ENCODE measurements at places on chromosomes 4 and X.

GRCh38 chr4:186621959-186622553 is 66.7 kb upstream of the MTNR1A start:
- no peak for DNase-seq

DNA sequence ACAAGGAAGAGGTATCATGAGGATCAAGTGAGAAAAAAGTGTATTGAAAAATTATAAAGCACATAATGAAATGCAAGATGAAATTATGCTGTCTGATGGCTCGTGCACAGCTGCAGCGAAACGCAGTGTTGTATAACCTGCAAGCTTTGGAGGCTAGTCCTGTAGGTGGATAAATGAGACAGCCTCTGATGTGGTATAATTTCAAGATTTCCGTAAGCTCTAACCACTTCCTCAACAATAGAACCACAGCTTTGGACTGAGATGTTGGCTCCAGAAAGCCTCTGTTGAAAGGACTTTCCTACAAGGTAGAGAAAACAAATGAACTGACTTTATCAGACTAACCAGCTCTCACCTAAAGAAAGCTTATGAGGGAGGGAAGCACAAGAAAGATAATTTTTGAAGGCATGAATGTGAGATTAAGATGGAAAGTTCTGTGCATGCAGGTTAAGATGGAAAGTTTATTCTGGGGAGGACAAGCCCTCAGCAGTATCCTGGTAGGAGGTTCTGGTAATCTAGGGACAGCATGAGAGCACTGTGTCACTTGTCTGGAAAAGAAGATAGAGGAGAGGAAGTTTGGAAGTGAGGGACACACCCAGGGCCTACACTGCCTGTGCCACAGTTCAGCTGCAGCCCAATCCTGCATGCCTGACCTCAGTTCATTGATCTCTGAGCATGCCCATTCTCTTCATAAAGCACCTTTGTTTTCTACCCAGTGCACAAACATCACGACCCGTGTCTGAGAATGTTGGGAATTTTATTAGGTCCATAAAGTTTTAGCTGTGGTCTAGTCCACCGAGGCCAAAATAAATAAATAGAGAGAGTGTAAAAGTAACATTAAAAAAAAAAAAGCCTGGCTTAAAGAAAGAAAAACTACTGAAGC is 161.5 kb upstream of the SFRP2 start:
- DNase-seq: no peak

DNA sequence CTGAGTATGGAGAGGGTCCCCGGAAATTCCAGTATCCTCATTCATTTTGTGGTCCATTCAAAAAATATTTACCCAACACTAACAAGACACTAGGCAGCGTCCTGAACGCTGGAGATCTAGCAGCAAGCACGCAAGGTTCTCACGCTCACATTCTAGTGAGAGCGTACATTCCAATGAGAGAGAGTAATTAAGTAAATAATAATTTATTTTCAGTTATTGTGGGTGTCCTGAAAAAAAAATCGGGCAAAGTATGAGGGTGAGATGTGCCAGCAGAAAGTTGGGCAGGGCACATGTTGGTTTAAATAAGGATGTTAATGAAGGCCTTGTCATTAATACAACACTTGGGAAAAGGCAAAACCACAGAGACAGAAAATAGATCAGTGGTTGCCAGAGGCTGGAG is 4.0 kb upstream of the TMEM156 start:
- no peak for DNase-seq

GRCh38 chr4:120454788-120455187 is 388.1 kb upstream of the MAD2L1 start:
- DNase-seq: no peak

DNA sequence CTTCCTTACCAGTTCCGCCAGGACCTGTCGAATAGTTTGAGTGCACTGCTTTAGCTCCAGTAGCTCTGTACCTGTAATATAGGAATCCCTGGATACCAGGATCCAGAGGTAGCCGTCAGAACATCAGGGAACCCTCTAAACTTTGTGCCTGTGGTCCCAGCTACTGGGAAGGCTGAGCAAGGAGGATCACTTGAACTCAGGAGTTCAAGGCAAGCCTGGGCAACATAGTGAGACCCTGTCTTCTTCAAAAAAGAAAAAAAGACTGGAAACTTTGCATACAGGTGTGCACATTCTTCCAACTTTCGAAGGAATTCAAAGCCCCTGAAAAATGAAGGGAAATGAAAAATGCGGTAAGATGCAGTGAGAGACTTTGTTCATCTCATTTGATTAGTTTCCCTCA is 32.6 kb upstream of the FAM193A start:
- DNase-seq: no peak

Measured in SHP77 treated with DMSO at 0.1 percent for 48 hours (cell line).